ENCODE measurements at places on chromosomes 1 and 21. TPM values are rescaled to one million over a fixed set of nuclear protein-coding genes. Genes with fewer than 3 reads are reported as not detected.

The GBP4 gene
- total RNA-seq: 0.03 TPM

The RHEX gene
- not detected for total RNA-seq

The LAMC1 gene
- 126 TPM for total RNA-seq

The SPRR2F gene
- not detected for total RNA-seq

The TSACC gene
- 3.2 TPM for total RNA-seq

The ESRRG gene
- total RNA-seq: not detected

The IGSF3 gene
- 20.4 TPM for total RNA-seq

The KIFAP3 gene
- total RNA-seq: 13.6 TPM

The KRTAP13-1 gene
- not detected for total RNA-seq

The PRDX6 gene
- 303 TPM for total RNA-seq

The RCSD1 gene
- total RNA-seq: not detected

The CAPN9 gene
- total RNA-seq: not detected

The CACNA1S gene
- total RNA-seq: not detected

The MAP10 gene
- 0.92 TPM for total RNA-seq

The OR2G6 gene
- total RNA-seq: not detected

The COL6A1 gene
- 12.9 TPM for total RNA-seq

The KPRP gene
- total RNA-seq: not detected

The PRAMEF17 gene
- total RNA-seq: not detected

The HMCN1 gene
- total RNA-seq: 0.42 TPM

The GIPC2 gene
- not detected for total RNA-seq

The SHISAL2A gene
- total RNA-seq: 0.27 TPM

The OR2T8 gene
- not detected for total RNA-seq

The ACBD6 gene
- 59.9 TPM for total RNA-seq

The SPATA46 gene
- total RNA-seq: not detected

The FNDC10 gene
- 8.7 TPM for total RNA-seq

The LGR6 gene
- total RNA-seq: 0.62 TPM

Measured in A549 treated with ZK216348 at 1 μM for 4 hours (cell line).